GM10248 (cell line): ENCODE measurements at places on chromosomes 7 and 10.

GRCh38 chr10:69468751-69469089, 17.5 kb downstream of the TSPAN15 start:
- DNase-seq: no peak

DNA sequence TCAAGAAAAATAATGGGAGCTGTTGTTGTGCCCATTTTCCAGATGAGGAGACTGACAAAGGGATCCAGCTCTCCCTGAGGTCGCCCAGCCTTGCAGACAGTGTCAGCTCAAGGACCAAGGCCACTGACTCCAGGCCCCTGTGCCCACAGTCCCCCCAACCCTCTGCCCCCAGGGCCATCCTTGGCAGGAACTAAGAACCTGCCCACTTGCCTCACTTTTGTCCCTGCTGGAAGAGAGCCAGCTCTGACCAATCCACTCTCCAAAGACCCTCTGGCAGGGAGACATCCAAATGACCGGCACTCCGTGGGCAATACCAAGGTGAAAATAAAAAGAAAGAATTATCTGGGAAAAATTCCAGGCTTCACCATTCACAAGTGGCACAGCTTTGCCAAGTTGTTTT, 101.3 kb downstream of the TCERG1L start:
- no peak for DNase-seq

GRCh38 chr7:124257638-124258308, 224.9 kb upstream of the TMEM229A start:
- peak; percentile 15 for DNase-seq

DNA sequence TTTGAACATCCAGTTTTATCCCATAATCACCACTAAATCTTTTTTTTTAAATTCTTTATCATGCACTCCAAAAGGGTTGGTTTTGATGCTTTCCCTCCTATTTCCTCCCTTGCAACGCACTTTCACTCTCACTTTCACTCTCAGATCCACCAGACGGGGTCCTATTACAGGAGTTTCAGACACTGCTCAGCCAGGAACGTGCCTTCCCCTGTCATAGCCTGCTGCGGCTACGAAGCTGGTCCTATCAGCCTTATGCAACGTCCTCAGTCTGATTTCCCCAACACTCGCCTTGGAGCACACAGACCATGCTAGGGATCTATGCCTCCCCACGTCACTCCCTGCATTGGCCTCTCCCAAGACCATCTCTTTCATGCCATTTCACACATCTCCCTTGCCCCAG, 23.4 kb downstream of the ZPBP start:
- peak; percentile 18 for DNase-seq

DNA sequence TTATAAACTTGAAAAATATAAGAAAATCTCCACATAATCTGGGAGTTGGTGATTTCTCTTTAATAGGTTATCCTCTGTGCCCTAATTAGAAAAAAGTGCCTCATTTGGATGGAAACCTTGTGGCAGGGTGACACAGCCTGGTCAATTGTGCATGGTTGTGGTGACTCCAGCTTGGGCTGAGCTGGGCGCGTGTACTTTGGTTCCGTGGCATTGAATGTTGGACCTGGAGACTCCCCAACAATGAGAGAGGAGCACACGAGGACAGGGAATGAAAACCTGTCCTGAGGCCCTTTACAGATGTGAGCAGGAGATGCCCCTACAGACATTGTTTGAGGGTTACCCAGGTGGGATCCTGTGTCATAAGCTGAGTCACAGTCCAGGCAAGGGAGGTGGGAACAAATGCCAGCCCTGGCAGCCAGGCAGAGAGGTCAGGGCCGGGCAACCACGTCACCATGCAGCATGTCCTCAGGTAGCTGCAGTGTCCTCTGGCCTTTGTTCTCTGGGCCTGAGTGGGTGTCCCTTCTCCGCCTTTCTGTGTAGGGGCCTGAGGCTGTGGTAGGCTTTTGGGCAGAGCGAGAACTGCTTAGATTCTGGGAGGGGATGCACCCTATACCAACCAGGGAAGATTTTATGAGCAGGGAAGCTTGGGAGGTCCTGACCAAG, 147.4 kb upstream of the TBX20 start:
- DNase-seq: no peak

GRCh38 chr7:156499247-156499881, 141.2 kb upstream of the RNF32 start:
- no peak for DNase-seq

GRCh38 chr7:57437581-57437980, 12.4 kb upstream of the ZNF716 start:
- no peak for DNase-seq

DNA sequence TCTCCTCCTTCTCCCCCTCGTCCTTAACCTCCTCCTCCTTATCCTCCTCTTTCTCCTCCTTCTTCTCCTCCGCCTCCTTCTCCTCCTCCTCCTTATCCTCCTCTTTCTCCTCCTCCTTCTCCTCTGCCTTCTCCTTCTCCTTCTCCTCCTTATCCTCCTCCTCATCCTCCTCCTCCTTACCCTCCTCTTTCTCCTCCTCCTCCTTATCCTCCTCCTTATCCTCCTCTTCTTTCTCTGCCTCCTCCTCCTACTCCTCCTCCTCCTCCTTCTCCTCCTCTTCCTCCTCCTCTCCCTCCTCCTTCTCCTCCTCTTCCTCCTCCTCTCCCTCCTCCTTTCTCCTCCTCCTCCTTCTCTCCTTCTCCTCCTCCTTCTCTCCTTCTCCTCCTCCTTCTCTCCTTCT, 14.5 kb downstream of the PLXNA4 start:
- DNase-seq: no peak

- no peak for DNase-seq
Observed at GRCh38 chr7:90474284-90475210, 5.1 kb downstream of the PTTG1IP2 start.

GRCh38 chr10:44925811-44926750, 14.9 kb downstream of the TMEM72 start:
- no peak for DNase-seq

DNA sequence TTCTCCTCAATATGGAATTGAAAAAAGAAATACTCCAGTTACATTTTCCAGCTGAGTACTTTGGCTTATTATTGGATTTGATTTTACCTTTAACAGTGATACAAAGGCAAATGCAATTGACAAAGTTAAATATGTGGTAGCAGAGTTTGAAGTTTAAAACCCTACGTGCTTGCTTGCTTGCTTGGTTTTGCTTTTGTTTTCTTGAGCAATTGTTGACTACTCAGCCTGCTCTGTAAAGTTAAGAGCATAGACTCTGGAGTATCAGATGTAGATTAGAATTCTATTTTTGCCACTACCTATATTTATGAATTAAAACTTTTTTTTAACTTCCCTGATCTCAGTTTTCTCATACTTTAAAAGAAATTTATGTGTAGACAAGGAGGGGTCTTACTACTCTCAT, 51.4 kb downstream of the PCDH15 start:
- DNase-seq: no peak

GRCh38 chr7:34949361-34949760, 87.9 kb downstream of the DPY19L1 start:
- DNase-seq: no peak

DNA sequence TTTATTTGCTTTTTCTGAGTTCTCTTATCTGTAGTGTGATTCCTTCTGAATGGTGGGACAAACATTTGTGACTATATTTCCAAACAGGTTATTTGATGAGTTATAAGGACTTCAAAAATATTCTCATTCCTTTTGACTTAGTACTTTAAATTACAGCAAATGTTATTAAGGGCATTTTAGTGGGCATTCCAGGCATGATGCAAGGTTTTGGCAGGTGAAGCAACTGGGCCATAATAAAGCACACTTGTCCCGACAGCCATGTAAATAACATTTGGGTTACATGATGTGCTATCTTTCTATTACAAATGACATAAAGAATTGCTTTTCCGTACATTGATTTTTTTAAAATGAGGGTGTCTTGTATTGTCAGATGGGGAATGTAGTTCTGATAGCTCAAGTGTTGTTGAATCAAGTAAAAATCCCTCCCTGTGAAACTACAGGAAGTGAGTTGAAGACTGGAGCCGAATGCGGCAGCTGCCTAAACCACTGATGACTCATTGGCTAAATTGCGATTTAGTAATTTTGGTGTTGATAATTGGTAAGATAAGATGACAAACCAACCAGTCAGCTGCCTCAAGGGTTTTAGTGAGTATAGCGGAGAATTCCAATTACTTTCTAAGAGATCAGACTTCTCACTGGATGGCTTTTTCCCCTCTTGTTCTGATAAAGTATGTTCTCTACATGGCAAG, 231.3 kb upstream of the NPY start:
- DNase-seq: no peak

GRCh38 chr10:22429146-22429545, 83.8 kb downstream of the SPAG6 start:
- DNase-seq: no peak

GRCh38 chr7:26497801-26498596, 206.3 kb downstream of the SNX10 start:
- DNase-seq: no peak

GRCh38 chr7:109639561-109639960, 1069.9 kb downstream of the DNAJB9 start:
- no peak for DNase-seq

DNA sequence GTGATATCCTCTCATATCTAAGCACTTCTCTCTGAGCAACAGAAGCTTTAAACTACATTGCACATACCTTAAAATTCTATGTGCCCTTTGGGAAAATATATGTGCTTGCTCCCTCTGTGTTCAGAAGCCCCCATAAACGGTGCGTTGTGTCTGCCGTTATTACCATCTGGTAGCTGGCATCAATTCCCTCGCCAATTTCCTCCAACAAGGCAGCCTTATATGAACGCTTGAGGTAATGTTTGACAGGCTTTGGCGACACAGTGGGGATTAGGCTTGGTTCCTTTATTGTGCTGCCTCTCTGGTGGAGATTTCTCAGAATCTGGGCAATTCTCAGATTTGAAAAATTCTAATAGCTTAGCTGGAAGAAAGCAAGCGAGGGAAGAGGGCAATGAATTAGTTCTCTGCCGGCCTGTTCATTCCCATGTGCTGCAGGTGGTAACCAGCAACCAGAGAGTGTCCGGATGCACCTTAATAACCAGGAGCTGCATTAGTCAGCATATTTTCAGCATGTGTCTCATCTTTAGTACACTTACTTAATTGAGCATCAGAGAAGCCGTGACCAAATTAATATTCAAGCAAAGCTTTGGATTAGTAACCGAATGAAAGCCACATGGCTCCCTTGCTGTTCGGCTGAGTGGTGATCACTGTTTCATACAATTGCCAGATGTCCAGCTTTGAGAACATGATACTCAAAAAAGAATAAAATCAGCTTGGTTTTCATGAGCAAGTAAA, 7.3 kb upstream of the PPP1R17 start:
- DNase-seq: no peak

GRCh38 chr10:124708246-124708779, 35.9 kb downstream of the FAM53B start:
- no peak for DNase-seq

DNA sequence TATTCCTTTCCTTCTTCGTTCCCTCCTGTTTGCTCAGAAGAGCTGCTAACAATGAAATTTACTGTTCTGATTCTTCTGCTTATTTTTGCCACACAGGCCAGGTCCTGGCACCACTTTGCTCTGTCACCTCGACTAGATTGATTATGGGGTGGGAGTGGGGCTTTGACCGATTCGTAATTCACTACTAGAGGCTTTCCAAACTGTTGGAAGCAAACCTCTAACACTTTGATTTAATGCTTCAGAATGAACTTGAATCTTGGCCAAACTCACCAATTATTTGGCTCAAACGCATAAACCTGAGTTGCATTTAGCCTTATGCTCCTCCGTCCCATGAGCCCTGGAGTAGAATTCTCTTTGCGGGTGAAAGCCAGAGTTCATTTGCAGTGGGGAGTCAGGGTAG, 476.2 kb upstream of the FZD8 start:
- DNase-seq: no peak

GRCh38 chr7:47326220-47326619, 255.7 kb downstream of the TNS3 start:
- no peak for DNase-seq

- peak; percentile 28 for DNase-seq
Observed at GRCh38 chr10:110893559-110894179, 21.9 kb downstream of the PDCD4 start.

DNA sequence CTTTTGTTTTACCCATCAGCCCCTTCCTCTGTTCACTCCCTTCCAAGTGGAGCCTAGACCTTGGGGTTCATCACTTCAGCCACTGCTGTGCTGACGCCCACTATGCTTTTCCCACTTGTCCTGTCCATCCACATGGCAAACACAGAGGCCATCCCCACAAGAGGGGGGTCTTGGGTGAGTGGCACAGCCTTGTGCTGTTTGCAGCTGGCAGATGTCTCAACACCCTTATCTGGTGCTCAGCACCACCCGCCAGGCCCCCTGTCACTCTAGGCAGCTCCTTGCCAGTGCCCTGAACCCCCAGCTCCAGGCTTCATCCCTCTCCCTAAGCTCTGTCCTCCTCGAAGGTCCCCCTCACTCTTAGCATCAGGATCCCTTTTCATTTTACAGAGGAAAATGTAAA, 13.1 kb downstream of the BLVRA start:
- DNase-seq: no peak

DNA sequence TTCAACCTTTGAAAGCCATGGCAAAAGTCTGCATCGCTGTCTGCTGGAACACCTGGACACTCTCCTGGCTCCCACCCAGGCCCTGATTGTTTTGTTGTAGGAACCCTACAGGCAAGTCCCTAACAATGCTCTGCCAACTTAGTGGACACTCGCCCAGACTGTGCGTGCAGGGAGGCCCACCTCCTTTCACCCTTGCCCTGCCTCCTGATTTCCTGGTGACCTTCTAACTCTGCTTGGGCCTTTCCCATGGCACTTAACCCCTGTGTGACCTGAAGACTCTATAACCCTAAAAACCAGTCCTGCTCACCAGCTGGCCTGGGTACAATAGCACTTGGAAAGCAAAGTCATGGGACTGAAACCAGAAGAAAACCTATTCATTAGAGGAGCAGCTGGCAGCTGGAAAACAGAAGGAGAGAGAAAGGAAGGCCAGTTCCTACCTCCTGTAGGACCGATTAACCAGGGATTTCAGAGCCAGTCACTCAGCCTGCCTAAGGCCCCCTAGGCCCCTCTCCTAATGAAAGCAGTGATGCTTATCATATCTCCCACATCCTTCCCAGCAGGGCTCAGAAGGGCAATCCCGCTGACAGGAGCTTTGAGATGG, 82.7 kb upstream of the KMT2E start:
- DNase-seq: no peak

GRCh38 chr10:68633816-68634466, 73.8 kb downstream of the TET1 start:
- DNase-seq: no peak

DNA sequence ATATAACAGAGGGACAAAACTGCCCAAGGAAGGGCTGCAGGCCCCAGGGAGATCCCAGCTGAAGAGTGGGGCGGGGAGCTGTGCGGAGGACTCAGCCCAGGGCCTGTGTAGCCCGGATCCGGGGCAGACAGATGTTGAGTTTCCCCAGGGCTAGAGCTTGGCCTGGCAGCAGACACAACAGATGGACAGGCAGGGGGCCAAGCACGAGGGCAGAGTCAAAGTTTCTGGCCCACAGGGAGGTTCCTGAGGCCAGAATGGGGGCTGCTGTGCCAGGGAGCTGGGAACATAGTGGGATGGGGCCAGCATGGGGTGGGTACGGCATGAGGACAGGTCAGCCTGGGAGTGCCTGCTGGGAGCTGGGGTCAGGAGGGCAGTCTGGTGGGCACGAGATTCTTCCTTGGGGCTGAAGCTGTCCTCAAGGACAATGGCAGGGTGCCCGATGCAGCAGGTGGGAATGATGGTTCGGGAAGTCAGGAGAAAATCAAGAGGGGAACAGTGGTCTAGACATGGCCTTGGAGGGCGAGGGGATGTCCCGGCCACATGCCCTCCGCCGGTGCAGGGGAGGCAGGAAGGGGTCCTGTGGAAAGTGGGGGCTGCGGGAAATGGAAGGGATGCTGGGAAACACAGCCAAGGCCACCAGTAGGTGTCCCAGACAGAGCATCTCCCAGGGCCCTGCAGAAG, 519.1 kb upstream of the FOXK1 start:
- DNase-seq: no peak

- DNase-seq: no peak
Observed at GRCh38 chr10:132941640-132942051, 724 bp downstream of the CFAP46 start.
